Neural progenitor cell (in vitro differentiated cells): ENCODE measurements at places on chromosomes 11 and 22. TPM values are rescaled to one million over a fixed set of nuclear protein-coding genes. Genes with fewer than 3 reads are reported as not detected.

Gene IFITM10
- 0.34 TPM in 1 of 2 replicates, not detected in the other for total RNA-seq

Gene NFAM1
- total RNA-seq = 0.19 and 0.40 TPM in 2 replicates

Gene DSCAML1
- 0.06 TPM in 2 replicates for total RNA-seq

Gene HEPHL1
- total RNA-seq = 0.02 TPM in 1 of 2 replicates, not detected in the other

Gene MPZL3
- total RNA-seq = 1.1 and 5.7 TPM in 2 replicates

Gene OR10D3
- not detected in 2 replicates for total RNA-seq

Gene PRPF19
- total RNA-seq = 34.5 and 72.7 TPM in 2 replicates

Gene B4GALNT4
- total RNA-seq = 16.4 and 110 TPM in 2 replicates

Gene SAA1
- total RNA-seq = not detected in 2 replicates

Gene LRP4
- 9.2 and 12.0 TPM in 2 replicates for total RNA-seq

Gene MFNG
- 2.3 and 10.6 TPM in 2 replicates for total RNA-seq

Gene USH1C
- 0.24 and 0.56 TPM in 2 replicates for total RNA-seq

Gene OR51B4
- total RNA-seq = 0.22 TPM in 1 of 2 replicates, not detected in the other

Gene KBTBD4
- 19.5 and 23.9 TPM in 2 replicates for total RNA-seq

Gene BACE1
- 8.2 and 16.3 TPM in 2 replicates for total RNA-seq

Gene CERK
- 53.6 and 80.6 TPM in 2 replicates for total RNA-seq

Gene BET1L
- 13.1 and 16.8 TPM in 2 replicates for total RNA-seq

Gene BACE1-AS
- total RNA-seq = 7.6 and 10.3 TPM in 2 replicates

Gene CSTPP1
- 32.7 and 51.7 TPM in 2 replicates for total RNA-seq

Gene APOBEC3B
- total RNA-seq = not detected in 2 replicates

Gene RRP8
- total RNA-seq = 12.3 and 16.0 TPM in 2 replicates

Gene CLDN5
- 0.69 and 4.1 TPM in 2 replicates for total RNA-seq

Gene APOC3
- not detected in 2 replicates for total RNA-seq

Gene CCDC73
- not detected in 2 replicates for total RNA-seq

Gene NXF1
- total RNA-seq = 23.6 and 36.5 TPM in 2 replicates

Gene SMIM35
- not detected in 2 replicates for total RNA-seq

Gene CD248
- 0.62 and 0.99 TPM in 2 replicates for total RNA-seq

Gene ART1
- total RNA-seq = not detected in 2 replicates

Gene EP300
- 57.9 and 66.6 TPM in 2 replicates for total RNA-seq

Gene GLYAT
- total RNA-seq = not detected in 2 replicates

Gene CARNS1
- 0.22 and 0.52 TPM in 2 replicates for total RNA-seq

Gene PGR
- total RNA-seq = 0.07 and 0.40 TPM in 2 replicates
